NCI-H774 (cell line): ENCODE measurements at places on chromosomes 5 and 9.

- DNase-seq: no peak
Measured at GRCh38 chr5:101084353-101084752, 181.3 kb upstream of the ST8SIA4 start.

GRCh38 chr5:149834246-149834855, 104.2 kb downstream of the PPARGC1B start:
- peak; percentile 54 for DNase-seq

DNA sequence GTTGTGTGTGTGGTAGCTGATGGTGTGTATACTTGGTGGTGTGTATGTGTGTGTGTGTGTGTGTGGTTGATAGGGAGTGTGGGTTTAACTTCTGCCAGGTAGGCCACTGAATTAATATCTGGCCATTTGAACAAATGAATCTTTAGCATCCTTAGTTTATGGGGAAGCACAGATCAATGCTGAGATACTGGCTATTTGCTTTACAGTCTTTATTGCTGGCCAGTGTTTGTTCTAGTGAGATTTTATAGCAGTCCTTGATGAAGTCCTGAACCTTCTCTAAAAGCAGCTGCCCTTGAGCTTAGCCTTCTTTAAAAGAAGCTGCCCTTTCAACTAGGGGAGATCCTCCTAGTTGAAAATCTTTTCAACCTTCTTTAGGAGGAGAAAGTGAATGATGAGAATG, 69.3 kb downstream of the MACIR start:
- no peak for DNase-seq

DNA sequence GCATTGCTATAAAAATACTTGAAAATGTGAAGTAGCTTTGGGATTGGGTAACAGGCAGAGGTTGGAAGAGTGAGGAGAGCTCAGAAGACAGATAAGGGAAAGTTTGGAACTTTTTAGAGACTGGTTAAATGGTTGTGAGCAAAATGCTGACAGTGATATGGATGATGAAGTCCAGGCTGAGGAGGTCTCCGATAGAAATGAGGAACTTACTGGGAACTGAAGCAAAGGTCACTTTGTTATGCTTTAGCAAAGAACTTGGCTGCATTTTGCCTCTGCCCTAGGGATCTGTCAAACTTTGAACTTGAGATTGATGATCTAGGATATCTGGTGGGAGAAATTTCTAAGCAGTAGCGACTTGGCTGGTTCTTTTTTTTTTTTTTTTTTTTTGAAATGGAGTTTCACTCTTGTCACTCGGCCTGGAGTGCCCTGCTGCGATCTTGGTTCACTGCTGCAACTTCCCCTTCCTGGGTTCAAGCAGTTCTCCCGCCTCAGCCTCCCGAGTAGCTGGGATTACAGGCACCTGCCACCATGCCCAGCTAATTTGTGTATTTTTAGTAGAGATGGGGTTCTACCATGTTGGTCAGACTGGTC, 998.9 kb downstream of the TLE1 start:
- no peak for DNase-seq

- no peak for DNase-seq
Measured at GRCh38 chr9:134661791-134662142, 20.2 kb downstream of the COL5A1 start.

DNA sequence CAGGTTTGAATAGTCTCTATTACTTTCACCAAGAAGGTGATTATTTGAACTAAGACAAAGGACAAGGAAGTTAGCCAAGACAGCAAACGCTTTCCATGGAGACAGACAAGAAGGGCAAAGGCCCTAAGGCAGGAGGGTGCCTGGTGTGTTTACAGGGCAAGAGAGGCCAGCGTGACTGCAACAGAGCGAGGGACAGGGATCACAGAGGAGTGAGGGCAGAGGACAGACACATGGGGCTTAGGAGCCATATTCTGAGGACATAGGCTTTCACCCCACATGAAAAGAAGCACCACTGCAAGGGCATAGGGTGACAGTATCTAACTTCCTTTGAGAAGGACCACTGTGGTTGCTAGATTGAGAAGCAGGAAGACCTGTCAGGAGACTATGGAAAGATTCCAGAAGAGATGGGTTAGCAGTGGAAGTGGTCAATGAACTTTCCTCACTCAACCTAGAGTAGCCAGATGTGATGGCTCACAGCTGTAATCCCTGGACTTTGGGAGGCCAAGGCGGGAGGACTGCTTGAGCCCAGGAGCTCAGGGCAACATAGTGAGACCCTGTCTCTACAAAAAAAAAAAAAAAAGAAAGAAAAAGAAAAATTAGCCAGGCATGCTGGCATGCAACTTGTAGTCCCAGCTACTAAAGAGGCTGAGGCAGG, 5.0 kb upstream of the HAVCR1 start:
- DNase-seq: no peak

- DNase-seq: no peak
Measured at GRCh38 chr5:168661593-168662485, 82.7 kb upstream of the PANK3 start.
